ENCODE measurements at places on chromosomes 2 and 18. TPM values are rescaled to one million over a fixed set of nuclear protein-coding genes. Genes with fewer than 3 reads are reported as not detected.
A peak's percentile ranks its signal among the peaks of the same experiment; 100 is the strongest.

Gene ITPRIPL1
- 3.3 TPM for polyA plus RNA-seq

DNA sequence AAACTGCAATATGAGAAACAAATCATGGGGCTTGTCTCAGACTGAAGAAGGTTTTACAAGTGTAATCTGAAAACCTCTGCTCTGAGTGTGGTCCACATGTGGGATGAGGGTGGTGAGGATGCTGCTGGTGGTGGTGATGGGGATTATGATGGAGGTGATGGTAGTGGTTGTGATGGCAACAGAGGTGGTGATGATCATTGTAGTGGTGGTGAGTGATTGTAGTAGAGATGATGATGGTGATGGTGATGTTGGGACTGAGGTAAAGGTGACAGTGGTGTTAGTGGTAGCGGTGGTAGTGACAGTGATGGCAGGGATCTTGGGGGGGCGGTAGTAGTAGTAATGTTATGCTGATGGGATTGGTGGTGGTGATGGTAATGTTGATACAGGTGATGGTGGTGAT is 217.8 kb downstream of the ANAPC1 start:
- H3K4me3 ChIP-seq: no peak overlapping the region
- H3K4me1 ChIP-seq: peaks cover 38% of the 10 kb centered on the region
- H3K36me3 ChIP-seq: no peaks in the 10 kb centered on the region
- DNase-seq: no peak
- H3K27me3 ChIP-seq: no peaks in the 10 kb centered on the region

DNA sequence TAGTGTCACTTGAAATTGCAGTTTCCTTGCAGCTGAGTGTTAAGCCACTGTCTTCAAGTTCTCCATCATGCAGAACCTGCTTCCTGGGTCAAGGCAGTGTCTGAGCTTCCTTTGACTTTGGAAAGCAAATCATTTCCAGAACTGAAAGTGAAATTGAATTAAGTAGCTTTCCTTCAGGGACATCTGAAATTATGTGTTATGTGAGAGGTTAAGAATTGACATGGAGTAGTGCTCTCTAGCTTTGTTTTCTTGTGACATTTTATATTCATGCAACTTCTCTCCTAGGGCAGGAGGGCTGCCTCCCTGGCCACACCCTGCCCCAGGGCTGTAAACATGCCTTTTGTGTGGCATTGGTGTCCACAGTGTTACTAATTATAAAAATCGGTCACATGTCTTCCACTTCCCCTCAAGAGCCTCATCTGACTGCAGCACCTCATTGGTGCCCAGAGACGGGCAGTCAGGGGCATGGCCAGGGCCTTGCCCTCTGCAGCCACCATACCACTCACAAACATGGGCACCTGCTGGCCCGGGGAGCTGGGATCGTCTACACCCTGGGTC is 14.4 kb downstream of the RAB12 start:
- no peaks in the 10 kb centered on the region for H3K27me3 ChIP-seq
- peaks cover 6% of the 10 kb centered on the region for H3K4me1 ChIP-seq
- no peak overlapping the region for H3K4me3 ChIP-seq
- peaks cover 23% of the 10 kb centered on the region for H3K36me3 ChIP-seq

DNA sequence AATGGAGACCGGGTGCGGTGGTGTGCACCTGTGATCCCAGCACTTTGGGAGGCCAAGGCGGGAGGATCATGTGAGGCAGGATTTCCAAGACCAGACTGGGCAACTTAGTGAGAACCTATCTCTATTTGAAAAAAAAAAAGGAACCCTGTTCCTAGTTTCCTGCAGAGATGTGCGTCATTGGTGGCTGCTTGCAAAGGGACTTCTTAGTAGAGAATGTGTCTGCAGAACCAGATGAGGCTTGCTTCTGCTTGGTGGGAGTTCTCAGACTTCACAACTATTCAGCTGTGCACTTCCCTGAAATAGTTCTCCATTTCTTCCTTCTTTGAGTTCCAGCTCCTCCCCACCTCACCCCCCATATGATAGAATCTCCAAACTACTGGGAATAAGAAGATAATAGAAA is 22.3 kb downstream of the ZCCHC2 start:
- H3K4me3 ChIP-seq: no peak overlapping the region
- H3K36me3 ChIP-seq: peaks cover 31% of the 10 kb centered on the region
- H3K27me3 ChIP-seq: no peaks in the 10 kb centered on the region
- DNase-seq: peak; percentile 59
- no peak overlapping the region for H3K27ac ChIP-seq

- H3K27ac ChIP-seq: peak overlapping the region; percentile 95
- H3K36me3 ChIP-seq: peaks cover 29% of the 10 kb centered on the region
- no peak overlapping the region for H3K4me3 ChIP-seq
- no peak for DNase-seq
- H3K4me1 ChIP-seq: peaks cover 99% of the 10 kb centered on the region
- no peaks in the 10 kb centered on the region for H3K27me3 ChIP-seq
Observed at GRCh38 chr2:20618468-20618885, 32.4 kb downstream of the HS1BP3 start.

DNA sequence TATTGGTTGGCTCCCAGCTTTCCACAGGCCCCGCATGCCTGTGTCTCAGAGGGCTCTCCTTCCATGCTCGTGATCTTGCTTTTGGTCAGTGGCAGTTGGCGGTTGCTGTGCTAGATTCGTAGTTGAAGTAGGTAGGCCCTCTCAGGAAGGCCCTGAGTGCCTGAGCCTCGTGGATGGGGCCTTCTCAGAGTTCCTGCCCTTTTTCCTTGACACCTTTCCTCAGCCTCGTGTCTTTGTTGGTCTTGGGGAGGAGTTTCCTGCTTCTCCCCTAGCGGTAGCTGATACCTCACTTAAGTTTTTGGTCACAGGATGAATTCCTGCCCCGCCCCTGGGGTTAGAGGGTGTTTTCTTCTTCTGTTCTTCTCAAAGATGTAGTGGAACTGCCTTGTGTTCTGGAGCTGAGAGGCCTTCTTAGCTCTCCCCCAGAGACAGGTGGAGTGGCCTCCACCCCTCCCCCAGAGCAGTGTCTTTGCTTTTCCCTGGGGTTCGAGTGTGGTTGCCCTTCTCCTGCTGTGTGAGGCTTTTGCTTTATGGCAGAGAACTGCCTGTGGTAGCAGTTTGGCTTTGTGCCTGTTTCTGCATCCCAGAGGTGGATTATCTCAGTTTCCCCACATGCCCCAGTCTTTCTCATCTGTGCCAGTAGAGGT is 94.8 kb downstream of the ZNF407 start:
- no peak overlapping the region for H3K27ac ChIP-seq
- no peak for DNase-seq
- H3K4me3 ChIP-seq: no peak overlapping the region
- no peaks in the 10 kb centered on the region for H3K27me3 ChIP-seq
- no peaks in the 10 kb centered on the region for H3K36me3 ChIP-seq

GRCh38 chr18:79495591-79496071 is 99.9 kb downstream of the NFATC1 start:
- no peak for DNase-seq
- H3K4me3 ChIP-seq: no peak overlapping the region
- no peak overlapping the region for H3K27ac ChIP-seq

DNA sequence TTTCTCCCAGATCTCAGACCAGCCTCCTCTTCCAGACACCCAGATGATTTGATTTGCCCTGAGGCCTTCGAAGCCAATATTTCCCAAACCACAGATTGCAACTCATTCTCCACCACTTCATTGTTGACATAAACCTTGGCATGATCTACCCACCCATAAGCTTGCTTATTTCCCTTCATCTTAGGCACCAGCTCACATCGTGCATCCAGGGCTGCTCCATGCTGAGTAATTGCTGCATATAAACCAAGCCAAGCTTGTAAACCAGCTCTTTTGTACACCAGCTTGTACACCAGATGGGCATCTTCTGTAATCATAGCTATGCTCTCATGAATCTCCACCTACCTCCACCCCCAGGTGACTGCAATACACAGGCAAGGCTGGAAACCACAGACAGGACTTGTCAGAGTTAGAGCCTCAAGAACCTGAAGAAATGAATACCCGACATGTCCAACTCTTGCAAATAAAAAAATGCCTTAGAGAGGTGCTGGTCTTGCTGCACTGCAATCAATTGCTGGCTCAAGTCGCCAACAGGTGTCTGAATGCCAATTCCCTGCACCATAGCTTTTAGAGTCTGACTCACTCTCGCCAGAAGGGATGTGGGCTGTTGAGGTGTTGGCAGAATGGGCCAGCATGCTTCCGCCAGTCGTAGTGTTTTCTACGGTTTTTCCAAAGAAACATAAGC is 31.5 kb downstream of the TRABD2A start:
- H3K27ac ChIP-seq: no peak overlapping the region
- no peaks in the 10 kb centered on the region for H3K36me3 ChIP-seq
- no peak for DNase-seq
- no peaks in the 10 kb centered on the region for H3K4me1 ChIP-seq
- H3K27me3 ChIP-seq: peaks cover 2% of the 10 kb centered on the region

- H3K27ac ChIP-seq: no peak overlapping the region
- peaks cover 22% of the 10 kb centered on the region for H3K36me3 ChIP-seq
- H3K27me3 ChIP-seq: no peaks in the 10 kb centered on the region
Observed at GRCh38 chr2:120132190-120132589, 91.0 kb downstream of the TMEM185B start.

GRCh38 chr2:120543899-120544298 is 191.8 kb upstream of the GLI2 start:
- peak; percentile 66 for DNase-seq
- H3K27me3 ChIP-seq: peaks cover 14% of the 10 kb centered on the region
- no peak overlapping the region for H3K27ac ChIP-seq
- H3K36me3 ChIP-seq: no peaks in the 10 kb centered on the region

DNA sequence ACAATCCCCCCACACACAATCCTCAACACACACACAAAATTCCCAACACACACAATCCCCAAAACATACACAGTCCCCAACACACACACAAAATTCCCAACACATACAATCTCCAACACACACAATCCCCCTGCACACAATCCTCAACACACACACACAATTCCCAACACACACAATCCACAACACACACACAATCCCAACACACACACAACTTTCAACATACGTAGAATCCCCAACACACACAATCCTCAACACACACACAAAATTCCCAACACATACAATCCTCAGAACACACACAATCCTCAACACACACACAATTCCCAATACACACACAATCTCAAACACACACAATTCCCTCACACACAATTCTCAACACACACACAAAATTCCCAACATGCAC is 2.6 kb upstream of the PDCD1 start:
- H3K36me3 ChIP-seq: no peaks in the 10 kb centered on the region
- no peak overlapping the region for H3K27ac ChIP-seq
- DNase-seq: no peak

GRCh38 chr2:72118951-72119350 is 28.7 kb downstream of the CYP26B1 start:
- H3K27me3 ChIP-seq: no peaks in the 10 kb centered on the region
- no peak for DNase-seq
- no peak overlapping the region for H3K4me3 ChIP-seq
- H3K27ac ChIP-seq: no peak overlapping the region

DNA sequence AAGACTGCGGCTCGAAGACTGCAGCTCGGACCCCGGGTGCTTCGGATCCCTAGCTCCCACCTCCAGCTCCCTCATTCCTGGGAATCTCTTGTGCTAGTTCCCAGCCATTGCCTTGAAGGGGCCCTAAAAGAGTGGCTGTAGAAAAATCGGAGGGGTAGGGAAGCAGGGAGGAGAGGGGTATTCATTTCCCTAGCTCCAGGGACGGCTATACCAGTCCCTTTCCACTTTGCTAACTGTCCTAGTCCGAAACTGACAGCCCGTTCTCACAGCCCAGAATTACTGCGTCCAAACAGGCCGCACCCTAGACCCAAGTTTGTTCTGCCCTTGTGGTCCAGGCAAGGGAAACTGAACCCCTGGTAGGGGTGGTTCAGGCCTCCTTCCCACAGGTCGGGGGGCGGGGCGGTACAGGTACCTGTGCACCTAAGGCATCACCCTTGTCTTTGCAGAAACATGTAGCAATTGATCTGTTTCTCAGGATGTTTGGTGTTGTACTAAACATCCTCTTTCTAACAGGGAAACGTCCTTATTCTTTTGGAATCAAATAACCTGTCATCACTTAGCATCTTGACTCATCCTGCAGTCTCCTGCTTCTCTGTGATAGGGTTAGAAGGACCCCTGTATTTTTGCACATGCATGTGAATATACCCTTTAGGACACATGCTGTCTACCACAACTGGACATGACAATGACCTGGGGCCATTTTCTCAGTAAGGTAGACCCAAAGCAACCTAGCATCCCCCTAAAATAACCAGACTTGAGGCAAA is 4.0 kb downstream of the EMX1 start:
- no peaks in the 10 kb centered on the region for H3K36me3 ChIP-seq
- H3K27me3 ChIP-seq: peaks cover 94% of the 10 kb centered on the region
- peaks cover 42% of the 10 kb centered on the region for H3K4me1 ChIP-seq
- H3K27ac ChIP-seq: no peak overlapping the region

DNA sequence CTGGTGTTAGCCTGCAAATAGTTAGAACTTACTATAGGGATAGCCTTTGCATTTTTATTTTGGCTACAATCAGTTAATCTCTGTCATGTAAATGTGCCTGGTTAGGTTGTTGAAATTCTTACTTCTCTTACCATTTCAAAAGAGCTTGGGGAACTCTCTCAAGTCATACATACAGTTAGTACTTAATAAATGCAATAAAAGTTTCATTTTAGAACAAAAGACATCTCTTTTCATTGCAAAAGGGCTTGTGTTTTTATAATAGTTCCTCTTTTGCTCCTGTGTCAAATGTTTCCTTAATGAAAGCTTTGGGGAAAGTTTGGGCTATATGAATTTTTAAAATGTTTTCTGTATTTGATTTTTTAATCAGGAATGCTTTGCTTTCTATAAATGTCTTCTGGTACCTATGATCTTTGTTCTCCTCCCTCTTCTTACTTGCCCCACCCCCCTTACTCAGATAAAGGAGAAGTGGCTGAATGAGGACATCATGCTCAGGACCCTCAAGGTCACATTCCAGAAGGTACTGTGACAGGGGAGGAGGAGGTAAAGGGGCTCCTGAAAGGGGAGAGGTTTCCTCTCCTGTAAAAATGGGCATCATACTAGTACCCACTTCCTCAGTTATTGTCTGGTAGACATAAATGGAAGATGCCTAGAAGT is 13.6 kb downstream of the PTPN18 start:
- no peak overlapping the region for H3K27ac ChIP-seq
- peaks cover 10% of the 10 kb centered on the region for H3K36me3 ChIP-seq
- no peak for DNase-seq
- no peaks in the 10 kb centered on the region for H3K27me3 ChIP-seq
- H3K4me3 ChIP-seq: no peak overlapping the region

DNA sequence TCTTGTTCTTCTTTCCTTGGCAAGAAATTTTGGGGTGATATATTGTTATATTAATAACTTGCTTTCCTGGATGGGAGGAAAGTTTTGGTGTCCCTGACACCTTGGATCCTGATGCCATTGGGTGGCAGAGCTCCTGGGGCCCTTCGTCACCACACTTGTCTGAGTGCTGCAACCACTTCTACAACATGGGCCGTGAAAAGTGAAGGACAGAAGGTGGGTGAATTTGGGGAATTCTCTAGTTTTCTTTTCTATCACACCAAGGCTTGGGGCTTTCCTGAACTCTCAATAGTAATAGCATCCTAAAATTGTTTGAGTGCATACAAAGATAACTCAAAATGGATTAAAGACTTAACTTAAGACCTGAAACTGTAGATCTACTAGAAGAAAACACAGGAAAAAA is 10.0 kb downstream of the ACOXL start:
- H3K27me3 ChIP-seq: peaks cover 23% of the 10 kb centered on the region
- H3K27ac ChIP-seq: no peak overlapping the region
- no peaks in the 10 kb centered on the region for H3K36me3 ChIP-seq
- DNase-seq: no peak
- no peaks in the 10 kb centered on the region for H3K4me1 ChIP-seq

Data from muscle of leg (tissue), 16 donors.